Stimulated activated CD4-positive, alpha-beta T cell treated with anti-CD3 and anti-CD28 coated beads, Interleukin-15, amount 100 ng/mL, for 48 hours (primary cell): ENCODE measurements at places on chromosomes 2 and 18.

DNA sequence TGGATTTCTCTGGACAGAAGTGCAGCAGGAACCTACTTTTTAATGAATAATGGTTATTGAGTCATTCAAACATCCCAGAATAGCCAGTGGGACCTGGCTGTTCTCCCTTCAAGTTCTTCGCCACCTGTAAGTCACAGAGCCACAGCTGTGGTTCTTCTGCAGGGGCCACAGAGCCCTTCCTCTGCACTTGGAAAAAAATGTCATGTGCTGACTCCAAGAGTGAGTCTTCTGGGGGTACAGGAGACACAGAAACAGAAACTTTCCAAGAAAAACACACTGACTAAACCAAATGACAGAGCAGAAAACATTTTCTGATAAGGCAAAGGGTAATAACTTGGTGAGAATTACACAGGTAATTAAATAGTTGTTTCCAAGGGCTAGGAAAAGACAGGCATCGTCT, 68.7 kb upstream of the FN1 start:
- DNase-seq: no peak

- no peak for DNase-seq
Measured at GRCh38 chr2:24247592-24247991, 72.7 kb downstream of the FAM228A start.

- no peak for DNase-seq
Measured at GRCh38 chr2:127993659-127994058, 34.2 kb downstream of the SAP130 start.

- DNase-seq: no peak
Measured at GRCh38 chr2:27993402-27993787, 102.9 kb downstream of the BABAM2 start.

DNA sequence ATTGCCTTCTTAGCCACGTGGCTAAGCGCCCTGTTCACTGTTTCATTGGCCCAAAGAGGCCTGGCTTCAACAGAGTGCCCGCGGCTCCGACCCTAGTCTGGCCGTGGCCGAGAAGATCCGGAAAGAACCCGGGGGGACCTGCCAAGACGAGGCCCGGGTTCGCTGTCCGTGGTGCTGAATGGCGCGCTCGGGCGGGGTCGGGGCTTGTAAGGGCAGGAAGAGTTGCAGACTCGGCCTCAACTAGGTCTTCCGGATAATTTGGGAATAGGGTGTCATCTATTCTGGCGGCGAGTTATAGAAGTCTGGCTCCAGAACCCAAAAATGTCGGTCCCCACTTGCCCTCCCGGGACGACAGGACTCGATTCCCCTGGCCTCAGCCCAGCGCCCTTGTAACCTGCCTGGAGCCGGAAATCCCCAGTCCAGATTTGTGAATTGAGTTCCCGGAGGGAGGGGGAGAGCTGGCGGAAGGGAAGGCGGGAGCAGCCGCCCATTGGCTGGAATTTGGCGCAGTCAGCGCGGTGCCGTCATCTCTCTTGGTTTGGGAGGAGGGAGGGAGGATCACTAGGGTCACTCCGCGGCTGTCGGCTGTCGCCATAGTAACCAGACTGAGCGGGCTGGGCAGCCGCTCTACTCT, 3.5 kb downstream of the CDK5R2 start:
- no peak for DNase-seq

GRCh38 chr18:32975163-32975436, 202.3 kb upstream of the KLHL14 start:
- DNase-seq: no peak

DNA sequence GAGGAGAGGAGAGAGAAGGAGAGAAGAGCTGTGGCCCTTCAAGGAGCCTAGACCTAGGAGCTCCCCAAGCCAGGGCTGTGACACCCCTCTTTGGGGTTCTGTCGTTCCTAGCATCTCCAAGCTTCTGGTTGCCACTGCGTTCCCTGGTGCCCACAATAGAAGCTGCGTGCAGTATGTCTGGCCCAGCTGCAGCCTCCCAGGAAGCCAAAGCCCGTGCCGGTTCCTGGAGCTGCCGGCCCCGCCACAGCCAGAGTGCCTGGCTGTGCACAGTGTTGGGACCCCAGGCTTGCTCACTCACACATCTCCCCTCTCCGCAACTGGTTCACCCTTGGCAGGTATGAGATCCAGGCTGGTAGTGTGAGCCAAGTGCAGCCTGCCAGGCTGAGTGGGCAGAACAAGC, 367.7 kb upstream of the MC4R start:
- DNase-seq: no peak

- no peak for DNase-seq
Measured at GRCh38 chr18:31401156-31402025, 24.8 kb downstream of the DSG4 start.

DNA sequence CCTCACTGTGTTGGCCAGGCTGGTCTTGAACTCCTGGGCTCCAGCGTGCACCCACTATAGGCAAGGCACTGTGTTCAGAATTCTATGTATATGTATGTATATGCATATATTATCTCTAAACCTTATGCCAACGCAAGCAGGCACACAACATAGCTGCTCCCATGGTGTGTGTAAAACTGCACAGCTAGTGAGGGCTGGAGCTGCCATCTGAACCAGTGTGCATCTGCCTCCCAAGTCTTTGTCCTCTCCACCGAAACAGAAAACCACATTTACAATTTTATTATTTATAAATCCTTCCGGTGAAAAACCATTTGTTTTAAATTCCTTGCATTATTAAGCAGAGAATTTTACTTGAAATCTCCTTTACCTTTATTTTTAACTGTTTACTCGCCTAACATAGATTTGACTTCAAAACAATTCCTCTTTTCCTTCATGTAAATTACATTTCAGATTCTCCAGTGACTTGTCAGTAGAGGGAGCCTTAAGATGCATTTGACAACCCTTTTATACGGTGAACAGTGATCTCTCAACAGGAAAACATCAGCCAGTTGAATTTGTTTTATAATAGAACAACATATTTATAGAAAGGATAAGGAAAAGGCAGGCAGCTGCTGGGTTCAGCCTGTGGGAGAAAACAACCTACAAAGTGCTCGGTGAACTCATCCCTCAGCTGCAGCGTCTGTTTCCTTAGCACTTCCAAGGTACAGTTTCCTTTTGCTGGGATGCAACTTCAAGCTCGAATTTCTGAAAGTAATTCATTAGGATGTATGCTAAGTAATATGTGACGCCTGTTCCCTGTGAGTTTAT, 101.2 kb downstream of the MYT1L start:
- DNase-seq: no peak

GRCh38 chr2:237630216-237631000, 3.0 kb downstream of the LRRFIP1 start:
- DNase-seq: no peak

DNA sequence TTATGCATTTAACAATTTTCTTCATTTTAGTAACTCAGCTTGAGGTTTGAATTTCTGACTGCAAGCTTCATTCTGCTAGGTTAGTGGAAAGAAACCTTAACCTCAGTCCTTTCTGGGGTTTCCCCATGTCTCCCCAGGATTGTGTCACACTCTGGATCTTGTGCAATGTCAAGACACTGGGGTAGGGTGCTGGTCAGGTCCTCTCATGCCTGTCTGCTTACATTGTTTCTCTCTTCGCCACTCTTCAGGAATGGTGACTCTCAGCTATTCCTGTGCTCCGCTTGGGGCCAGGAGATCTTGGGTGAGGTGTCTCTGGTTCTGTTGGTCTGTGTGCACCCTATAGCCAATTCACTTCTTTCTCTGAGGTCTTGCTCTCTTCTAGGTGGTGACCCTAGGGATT, 23.9 kb downstream of the CTLA4 start:
- DNase-seq: peak; percentile 55

DNA sequence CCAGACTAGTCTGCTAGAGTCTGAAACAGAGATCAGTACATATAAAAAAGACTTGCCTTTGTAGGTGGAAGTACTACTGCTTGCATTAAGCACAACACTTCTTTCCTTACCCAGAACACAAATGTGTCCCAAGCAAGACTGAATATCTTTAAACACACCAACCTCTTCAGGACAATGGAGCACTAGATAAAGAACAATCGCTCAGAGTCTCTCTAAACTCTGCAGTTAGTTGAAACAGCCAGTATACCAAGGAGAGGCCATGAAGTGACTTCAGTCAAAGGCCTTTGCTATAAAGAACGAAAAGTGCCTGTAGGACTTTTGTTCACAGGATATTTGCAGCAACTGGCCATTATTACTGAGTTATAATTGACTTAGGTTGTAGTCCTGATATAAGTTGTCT, 9.9 kb upstream of the B4GALT6 start:
- DNase-seq: no peak

- DNase-seq: no peak
Measured at GRCh38 chr18:11324956-11325882, 175.8 kb upstream of the PIEZO2 start.

DNA sequence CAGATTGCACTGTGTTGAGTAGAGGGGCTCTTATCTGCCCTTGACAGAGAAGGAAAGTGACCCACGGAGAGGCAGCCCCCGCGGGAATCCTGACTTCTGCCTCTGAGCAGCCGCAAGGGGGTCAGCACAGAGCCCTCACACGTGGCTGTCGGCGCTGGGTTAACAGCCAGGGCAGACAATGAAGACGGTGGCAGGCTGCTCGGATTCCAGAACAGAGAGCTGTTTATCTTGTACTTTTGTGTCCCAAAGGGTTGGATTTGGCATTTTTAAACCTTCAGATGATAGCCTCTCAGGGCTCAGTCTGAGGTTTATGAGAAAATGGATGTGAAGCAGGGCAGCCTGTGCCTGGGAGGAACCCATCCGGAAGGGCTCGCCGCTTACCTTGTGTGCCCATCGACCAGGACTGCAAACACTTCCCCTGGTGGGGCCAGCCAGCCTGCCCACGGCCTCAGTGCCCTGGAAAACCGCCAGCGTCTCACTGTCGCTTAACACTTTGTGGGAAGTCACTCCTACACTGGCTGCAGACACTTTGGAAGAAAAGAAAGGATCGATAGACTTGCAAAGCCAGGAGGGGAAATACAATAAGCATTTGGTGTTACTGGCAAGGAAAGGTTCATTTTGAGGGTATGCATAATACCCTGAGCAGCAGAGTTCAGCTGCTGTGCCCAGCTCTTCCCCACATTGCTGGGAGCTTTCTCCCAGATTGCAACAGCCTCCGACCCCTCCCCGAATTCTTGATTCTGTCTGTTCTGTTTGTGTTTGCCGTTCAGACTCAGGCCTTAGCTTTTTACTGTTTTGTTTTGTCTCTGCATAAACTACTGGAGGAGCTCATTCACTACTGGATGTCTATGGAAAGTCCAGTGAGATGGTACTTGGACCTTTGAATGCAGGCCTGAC, 325.3 kb upstream of the MYT1L start:
- no peak for DNase-seq

- no peak for DNase-seq
Measured at GRCh38 chr2:66724241-66724640, 289.3 kb downstream of the MEIS1 start.

DNA sequence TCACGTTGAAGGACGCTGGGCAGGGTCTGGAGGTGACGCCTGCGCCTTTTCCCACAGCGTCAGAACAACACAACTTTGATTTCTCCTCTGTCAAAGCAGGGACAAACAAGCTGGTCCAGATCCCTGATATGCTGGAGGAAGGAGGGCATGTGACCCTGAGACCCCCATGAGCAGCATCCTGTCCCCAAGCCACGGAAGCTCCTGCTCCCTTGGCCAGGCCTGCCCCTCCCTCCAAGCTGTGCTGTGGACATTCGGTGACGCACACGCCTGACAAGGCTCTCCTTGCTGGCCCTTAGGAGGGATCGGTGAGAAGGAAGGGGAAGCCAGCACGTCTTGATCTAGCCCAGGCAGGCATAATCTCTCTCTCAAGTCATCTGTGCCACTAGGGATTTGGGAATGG, 11.3 kb downstream of the MLPH start:
- no peak for DNase-seq

- no peak for DNase-seq
Measured at GRCh38 chr2:50594233-50594632, 437.7 kb downstream of the NRXN1 start.

- no peak for DNase-seq
Measured at GRCh38 chr2:64751286-64752260, 97.9 kb upstream of the SERTAD2 start.

DNA sequence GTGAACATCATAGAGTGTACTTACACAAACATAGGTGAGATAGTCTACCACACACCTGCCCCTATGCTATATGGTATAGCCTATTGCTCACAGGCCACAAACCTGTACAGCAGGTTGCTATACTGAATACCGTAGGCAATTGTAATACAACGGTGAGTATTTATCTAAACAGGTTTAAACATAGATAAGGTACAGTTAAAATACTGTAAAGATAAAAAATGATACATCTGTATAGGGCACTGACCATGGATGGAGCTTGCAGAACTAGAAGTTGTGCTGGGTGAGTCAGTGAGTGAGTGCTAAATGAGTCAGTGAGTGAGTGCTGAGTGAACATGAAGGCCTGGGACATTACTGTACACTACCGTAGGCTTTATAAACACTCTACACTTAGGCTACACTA, 267.0 kb upstream of the HS6ST1 start:
- DNase-seq: no peak

DNA sequence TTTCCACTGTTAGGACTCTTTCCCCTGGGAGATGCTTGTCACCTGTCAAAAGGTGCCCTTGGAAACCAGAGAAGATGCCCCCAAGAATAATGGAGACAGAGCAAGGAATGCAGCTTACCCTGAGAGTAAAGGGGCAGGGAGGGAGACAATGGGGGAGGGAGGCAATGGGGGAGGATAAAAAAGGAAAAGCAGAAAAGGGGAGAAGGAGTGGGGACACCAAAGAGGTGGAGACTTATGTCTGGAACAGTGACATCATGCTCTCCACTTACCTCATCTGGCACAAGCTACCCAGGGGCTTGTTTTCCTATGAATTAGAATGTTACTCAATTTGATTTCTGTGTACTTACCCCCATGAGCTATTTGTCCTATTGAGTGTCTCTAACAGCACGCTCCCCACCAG, 67.9 kb downstream of the MRO start:
- DNase-seq: no peak

DNA sequence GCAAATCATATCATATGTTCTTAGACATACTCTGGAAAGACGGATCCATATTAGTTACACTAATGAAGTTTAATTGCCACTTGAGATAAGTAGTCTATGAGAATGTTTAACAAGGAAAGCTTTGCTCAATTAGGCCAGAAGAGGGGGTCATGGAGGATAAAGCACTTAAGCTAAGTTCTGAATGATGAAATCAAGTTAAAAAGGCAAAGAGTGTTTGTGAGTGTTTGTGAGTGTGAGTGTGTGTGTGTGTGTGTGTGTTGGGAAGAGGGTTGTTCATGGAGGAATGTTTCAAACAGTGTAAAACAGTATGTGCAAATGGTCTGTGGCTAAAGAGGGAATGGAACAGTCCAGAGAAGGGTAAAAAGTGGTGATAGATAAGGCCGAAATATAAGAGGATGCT, 360.9 kb downstream of the ERBB4 start:
- DNase-seq: no peak
